ENCODE measurements at places on chromosomes 2 and 18. TPM values are rescaled to one million over a fixed set of nuclear protein-coding genes. Genes with fewer than 3 reads are reported as not detected.

DNA sequence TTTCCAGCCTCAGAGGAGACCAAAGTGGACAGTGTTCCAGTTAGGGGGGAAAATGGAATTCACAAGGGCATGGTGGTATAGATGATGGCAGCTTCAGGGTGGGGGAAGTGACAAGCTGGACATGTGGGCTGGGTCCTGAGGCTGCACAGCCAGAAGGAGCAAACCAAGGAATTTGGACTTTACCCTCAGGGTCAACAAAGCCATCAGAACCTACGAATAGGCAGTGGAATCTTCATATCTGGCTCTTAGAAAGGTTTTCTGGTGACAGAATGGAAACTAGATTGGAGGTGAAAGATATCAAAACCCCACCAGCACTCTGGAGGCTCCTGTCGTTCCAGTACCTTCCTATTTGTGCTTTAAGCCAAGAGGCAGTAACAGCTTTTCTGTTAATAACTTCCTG lies 127.1 kb downstream of the SETBP1 start:
- DNase-seq, result no peak

GRCh38 chr2:168322325-168323007 lies 75.1 kb upstream of the STK39 start:
- DNase-seq, result no peak

DNA sequence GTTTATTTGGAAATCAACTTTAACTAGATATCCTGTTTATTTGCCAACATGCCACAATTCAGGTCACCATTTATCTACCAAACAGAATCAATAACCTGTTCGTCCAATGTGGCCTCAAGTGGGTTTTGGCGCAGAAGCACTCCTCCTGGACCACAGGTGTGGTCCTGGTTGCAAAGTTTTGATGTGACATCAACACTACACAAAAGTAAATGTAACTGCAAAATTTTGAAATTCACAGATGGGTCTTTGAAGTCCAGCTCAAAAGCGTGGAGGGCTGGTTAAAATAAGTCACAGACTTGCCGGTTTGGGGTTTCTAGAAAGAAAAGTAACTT lies 474 bp upstream of the GCA start:
- no peak for DNase-seq

DNA sequence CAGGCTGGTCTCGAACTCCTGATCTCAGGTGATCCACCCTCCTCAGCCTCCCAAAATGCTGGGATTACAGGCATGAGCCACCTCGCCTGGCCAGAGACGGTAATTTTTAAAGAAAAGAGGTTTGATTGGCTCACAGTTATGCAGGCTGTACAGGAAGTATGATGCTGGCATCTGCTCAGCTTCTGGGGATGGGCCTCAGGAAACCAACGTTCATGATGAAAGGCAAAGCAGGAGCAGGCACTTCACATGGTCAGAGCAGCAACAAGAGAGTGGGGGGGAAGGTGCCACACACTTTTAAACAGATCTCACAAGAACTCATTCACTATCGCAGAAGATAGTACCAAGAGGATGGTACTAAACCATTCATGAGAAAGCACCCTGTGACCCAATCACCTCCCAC lies 38.0 kb upstream of the GPD2 start:
- DNase-seq, result no peak

GRCh38 chr18:70322928-70323327 lies 34.1 kb downstream of the SOCS6 start:
- no peak for DNase-seq

GRCh38 chr2:142478206-142478605 lies 347.4 kb upstream of the LRP1B start:
- DNase-seq, result no peak

GRCh38 chr2:219621935-219622334 lies 5.5 kb upstream of the SLC4A3 start:
- DNase-seq, result no peak

- no peak for DNase-seq
These were observed 76.9 kb upstream of the YWHAQ start for GRCh38 chr2:9707611-9708160.

DNA sequence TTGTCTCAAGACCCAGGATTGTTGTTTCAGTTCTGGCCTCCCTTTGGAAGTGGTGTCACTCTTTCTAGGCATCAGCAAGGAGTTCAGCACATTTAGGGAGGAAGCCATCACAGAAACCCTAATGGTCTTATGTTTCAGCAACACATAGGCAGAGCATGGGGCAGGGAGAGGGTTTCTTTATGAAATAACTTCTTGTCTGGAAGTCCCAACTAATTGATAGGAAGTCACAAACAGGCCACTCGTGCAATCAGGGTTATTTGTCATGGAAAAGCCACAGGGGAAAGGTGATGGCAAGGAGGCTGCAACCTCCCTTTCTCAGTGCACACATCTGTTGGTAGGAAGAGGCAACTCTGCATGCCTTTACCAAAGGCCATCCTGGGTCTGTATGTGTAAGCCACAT lies 103.0 kb downstream of the BCL11A start:
- no peak for DNase-seq

GRCh38 chr2:177242121-177242987 lies 22.2 kb downstream of the NFE2L2 start:
- no peak for DNase-seq

DNA sequence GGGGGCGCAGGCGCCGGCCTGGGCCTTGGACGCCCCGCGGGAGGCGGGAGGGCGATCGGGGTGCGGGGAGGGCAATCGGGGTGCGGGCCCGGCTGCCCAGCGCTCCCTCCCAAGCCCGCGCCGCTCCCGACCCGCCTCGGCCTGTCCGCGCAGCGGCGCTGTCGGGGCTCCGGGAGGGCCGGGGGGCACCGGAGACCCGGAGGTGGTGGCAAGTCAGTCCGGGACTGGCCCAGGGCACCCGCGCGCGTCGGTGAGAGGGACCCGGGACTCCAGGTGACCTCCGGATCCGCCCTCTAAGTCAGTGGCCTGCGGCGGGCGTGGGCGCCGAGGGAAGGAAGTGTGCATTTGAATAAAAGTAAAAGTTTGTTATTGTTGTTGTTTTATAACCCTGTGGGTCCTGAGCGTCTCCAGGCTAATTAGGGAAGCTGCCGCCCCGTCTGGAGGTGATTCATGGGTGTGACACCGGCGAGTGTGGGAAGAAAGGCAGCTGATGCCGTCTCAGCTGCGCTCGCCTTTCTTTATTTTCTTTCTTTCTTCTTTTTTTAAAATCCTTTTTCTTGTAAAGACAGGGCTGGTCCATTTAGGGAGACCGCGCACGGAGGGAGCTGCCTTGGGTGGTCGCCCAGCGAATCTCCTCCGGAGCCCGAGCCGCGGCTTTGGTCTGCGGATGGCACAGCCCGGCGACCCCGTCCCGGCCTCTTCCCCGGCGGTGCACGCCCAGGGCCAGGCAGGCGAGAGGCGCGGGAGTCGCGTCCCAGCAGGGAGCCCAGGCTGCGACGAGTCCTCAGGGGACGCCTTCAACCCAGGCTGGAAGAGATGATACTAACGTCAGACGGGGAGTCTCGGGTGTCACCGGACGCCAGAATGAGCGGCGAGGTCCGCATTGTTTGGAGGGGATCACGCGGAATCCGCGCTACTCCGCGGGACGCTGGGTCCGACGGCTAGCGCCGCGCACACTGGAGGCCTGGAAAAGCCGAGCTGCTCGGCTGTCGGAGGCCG lies 627 bp upstream of the CRACDL start:
- DNase-seq, result no peak

- DNase-seq, result no peak
These were observed 17.5 kb downstream of the REEP1 start for GRCh38 chr2:86319700-86320580.

GRCh38 chr2:152376385-152376784 lies 41.4 kb downstream of the FMNL2 start:
- DNase-seq, result no peak

GRCh38 chr2:98907385-98907784 lies 28.6 kb downstream of the CRACDL start:
- no peak for DNase-seq

GRCh38 chr18:5787936-5788335 lies 107.4 kb downstream of the TMEM200C start:
- no peak for DNase-seq

- DNase-seq, result no peak
These were observed 2.6 kb upstream of the PPM1B start for GRCh38 chr2:44166096-44166495.

GRCh38 chr2:48122166-48122565 lies 215.9 kb upstream of the FBXO11 start:
- DNase-seq, result no peak

DNA sequence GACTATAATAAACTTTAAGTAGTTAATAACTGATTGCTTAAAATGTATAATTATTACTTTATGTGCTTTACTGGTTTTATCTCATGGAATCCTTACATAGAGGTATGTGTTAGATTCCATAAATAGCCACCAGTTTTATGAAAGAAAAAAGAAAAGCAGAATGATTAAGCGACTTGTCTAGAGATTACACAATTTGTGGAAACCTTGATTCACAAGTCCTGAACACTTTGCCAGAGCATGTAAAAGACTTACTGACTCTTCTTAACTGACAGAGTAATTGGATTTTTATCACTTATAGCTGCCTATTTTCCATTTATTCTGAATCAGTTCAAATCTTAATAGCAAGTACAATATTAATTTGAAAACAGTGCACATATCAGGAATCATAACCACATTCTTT lies 448.7 kb upstream of the NETO1 start:
- no peak for DNase-seq

GRCh38 chr2:113602869-113603466 lies 24.1 kb upstream of the RABL2A start:
- DNase-seq, result no peak

- no peak for DNase-seq
These were observed 43.6 kb upstream of the TNP1 start for GRCh38 chr2:216903470-216903869.

- DNase-seq, result no peak
These were observed 276.5 kb upstream of the MGAT5 start for GRCh38 chr2:133977405-133977804.

- DNase-seq, result no peak
These were observed 1.3 kb downstream of the NT5C1B start for GRCh38 chr2:18588049-18588448.

GRCh38 chr18:5772306-5773105 lies 122.8 kb downstream of the TMEM200C start:
- no peak for DNase-seq

GRCh38 chr2:54559593-54560145 lies 103.5 kb downstream of the SPTBN1 start:
- DNase-seq, result no peak

GRCh38 chr2:30631051-30631671 lies 176.1 kb downstream of the CAPN13 start:
- no peak for DNase-seq

GRCh38 chr2:228556717-228557116 lies 375.2 kb upstream of the SPHKAP start:
- no peak for DNase-seq

Gene HOXD11
- total RNA-seq, result not detected

Gene CFC1
- not detected for total RNA-seq

Gene TMEM37
- total RNA-seq, result 3.1 TPM

Gene ACVR1C
- not detected for total RNA-seq

Gene HOXD8
- total RNA-seq, result 1.2 TPM

Gene MALL
- 534 TPM for total RNA-seq

Gene VWC2L
- total RNA-seq, result not detected

Gene GAREM1
- 18.3 TPM for total RNA-seq

Gene SPP2
- not detected for total RNA-seq

Gene AMER3
- not detected for total RNA-seq

Gene PAIP2B
- total RNA-seq, result 6.5 TPM

Gene TMEM169
- not detected for total RNA-seq

Gene ASTL
- total RNA-seq, result not detected
